T-cell (primary cell): ENCODE measurements at places on chromosomes 6 and 20.

DNA sequence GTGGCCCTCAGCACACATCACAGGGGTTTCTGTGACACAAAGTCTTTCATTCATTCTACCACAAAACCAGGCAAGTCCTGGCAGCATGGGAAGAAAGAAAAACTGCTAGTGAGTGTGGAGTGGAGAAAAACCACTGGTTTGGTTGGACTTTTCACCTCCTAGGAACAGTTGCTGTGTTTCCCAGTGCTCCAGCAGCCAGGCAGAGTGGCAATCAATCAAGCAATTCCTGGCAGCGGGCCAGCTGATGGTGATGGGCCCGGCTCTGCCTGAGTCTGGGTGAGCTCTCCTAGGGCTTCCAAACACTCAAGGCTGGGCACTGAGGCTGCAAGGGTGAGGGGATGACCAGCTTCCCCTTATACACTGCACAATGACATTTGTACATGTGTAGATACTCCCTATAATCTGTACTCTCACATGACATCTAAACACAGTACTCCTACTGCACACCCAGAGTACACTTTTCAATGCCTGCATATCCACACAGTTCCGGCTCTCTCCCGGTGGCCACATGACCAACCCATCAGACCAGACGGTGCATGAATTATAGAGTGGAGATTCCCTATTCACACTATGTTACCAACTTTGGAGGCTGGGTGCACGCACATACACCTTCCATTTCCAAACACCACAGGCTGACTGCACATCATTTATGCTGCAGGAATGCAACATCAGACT, 156.6 kb downstream of the UNC5CL start:
- no peak for DNase-seq

DNA sequence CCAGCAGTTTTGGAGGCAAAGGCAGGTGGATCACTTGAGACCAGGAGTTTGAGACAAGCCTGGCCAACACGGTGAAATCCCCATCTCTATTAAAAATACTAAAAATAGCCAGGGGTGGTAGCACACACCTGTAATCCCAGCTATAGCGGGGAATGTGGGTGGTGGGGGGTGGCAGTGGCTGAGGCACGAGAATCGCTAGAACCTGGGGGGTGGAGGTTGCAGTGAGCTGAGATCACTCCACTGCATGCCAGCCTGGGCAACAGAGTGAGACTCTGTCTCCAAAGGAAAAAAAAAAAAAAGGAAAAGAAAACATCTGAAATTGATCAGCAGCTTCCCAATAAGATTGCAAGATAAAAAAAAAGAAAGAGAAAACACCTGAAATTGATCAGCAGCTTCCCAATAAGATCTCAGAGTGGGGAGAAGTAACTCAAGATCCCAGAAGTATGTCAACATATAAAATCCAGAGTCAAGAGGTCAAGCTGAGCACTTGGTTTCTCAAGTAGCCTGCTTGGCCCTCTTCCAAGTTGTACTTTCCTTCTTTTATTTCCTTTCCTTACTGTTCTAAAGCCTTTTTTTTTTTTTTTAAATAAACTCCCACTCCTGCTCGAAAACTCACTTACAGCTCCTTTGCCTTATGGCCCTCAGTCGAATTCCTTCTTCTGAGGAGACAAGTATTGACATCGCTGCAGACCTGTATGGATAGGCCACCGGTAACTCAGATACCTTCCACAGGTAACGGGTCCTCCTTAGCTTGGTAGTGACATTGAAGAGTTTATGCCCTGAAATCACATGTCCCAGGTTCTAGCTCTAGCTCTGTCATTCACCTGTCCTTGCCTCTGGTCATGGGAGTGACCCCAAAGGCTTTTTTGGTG, 368.5 kb upstream of the SYNCRIP start:
- no peak for DNase-seq

DNA sequence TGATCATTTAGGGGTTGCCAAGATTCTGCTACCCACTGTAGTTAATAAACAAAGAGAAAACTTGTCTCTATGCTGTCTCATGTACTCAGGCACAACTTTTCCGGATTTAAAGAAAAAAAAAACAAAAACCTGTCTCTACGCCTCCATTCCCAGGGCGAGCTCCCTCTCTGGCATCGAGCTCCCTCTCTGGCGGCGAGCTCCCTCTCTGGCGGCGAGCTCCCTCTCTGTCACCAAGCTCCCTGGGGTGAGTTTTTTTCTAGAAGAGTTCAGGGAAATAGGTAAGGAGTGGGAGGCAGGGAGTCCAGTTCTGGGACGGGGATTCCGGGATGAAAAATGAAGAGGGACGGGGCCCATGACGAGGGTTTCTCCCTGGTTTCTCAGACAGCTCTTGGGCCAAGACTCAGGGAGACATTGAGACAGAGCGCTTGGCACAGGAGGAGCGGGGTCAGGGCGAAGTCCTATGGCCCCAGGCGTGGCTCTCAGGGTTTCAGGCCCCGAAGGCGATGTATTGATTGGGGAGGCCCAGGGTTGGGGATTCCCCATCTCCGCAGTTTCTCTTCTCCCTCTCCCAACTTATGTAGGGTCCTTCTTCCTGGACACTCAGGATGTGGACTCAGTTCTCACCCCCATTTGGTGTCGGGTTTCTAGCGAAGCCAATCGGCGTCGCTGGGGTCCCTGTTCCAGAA, 16.5 kb upstream of the HLA-A start:
- no peak for DNase-seq

- DNase-seq: no peak
Observed at GRCh38 chr20:61965606-61966491, 99.8 kb downstream of the TAF4 start.

GRCh38 chr6:137938770-137939379, 71.8 kb downstream of the TNFAIP3 start:
- no peak for DNase-seq
